OCI-LY7 (cell line): ENCODE measurements at places on chromosomes 16 and 17.
A peak's percentile ranks its signal among the peaks of the same experiment; 100 is the strongest.

GRCh38 chr17:18261146-18261515 lies 669 bp downstream of the MIEF2 start:
- DNase-seq = peak; percentile 19

DNA sequence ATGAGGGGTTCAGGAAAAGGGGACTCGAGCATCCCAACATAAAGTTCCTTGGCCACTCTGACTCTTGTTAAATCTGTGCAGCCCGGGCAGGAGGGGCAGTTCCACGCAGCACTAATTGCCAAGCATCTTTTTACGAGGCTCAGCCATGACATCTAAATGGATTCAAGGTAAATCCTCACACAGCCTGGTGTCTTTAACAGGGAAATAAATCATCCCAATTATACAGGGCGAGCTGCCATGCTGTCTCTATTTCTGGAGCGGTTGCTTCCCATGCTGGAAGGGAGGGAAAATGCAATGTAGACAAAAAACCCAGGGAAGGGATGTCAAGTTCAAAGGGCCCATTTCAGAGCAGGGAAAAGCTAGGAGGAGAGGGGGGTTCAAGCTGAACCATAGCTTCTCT lies 110.0 kb downstream of the GAS7 start:
- DNase-seq = no peak

- DNase-seq = peak; percentile 66
These were observed 18.5 kb downstream of the TOP2A start for GRCh38 chr17:40399185-40399584.

DNA sequence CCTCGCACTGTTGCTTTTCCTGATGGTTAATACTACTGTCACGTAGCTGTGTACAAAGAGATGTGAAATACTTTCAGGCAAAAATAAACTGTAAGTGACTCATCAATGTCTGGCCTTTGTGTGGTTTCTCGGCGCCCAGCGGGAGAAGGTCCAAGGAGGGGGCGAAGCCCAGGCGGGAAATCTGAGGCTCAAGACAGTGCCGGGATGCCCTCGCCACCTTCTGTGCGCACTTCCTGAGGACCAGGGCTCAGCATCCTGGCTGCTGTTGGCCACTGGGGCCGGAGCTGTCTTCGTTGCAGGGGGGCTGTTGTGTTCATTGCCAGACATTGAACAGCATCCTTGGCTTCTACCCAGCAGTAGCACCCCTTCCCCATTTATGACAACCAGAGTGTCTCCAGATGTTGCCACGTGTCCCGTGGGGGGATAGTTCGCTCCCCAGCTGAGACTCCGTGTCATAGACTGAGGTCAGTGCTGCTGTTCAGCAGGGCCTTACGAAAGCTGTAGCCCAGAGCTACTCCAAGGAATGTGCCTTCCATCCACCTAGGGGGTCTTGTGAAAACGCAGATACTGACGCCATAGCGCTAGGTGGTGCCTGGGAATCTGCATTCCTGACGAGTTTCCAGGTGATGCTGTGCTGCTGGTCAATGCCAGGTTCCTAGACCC lies 67.3 kb upstream of the PLCG2 start:
- no peak for DNase-seq

DNA sequence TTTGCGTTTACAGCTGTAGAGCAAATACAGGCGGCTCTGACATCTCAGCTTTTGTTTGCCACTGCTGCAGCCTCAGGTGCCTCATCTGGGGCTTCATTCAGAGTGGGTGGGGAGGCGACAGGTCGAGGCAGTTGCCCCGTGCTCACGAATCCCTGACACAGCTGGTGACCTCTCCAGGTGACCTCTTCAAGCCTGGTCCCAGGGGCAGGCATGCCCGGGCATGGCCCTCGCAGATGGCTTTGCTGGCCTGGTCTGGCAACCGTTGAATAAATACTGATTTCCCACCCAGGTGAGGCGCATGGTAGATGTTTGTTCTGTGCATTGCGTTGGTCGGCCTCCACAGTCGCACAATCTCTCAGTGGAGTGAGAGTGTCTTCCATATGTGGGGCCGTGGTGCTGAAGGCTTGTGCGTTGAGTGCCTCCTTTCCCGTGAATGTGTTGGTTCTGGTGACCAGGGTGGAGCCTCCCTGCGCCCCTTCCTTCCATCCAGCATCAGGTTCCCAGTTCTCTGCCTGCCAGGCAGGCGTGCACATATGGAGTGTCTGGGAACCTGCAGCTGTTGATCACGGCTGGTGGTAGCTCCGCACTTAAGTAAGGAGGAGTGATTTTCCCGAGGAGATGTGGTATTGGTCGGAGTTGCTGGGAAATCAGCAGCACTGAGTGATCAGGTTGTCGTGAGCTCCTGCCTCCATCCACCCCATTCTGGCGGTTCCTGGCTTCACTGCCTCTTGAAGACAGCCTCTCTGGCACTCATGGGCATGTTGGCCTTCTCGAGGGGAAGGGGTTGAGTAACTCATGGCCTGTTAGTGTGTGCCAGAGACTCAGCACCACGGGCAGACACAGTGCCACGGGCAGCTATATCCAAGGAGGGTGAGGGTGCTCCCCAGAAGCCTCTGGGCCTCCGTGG lies 149.7 kb downstream of the RPTOR start:
- DNase-seq = no peak

GRCh38 chr16:1614456-1615102 lies 2.4 kb downstream of the CRAMP1 start:
- DNase-seq = peak; percentile 34

- DNase-seq = no peak
These were observed 609.0 kb downstream of the KCNJ18 start for GRCh38 chr17:22301353-22301745.

GRCh38 chr17:13931111-13931526 lies 138.2 kb upstream of the COX10 start:
- no peak for DNase-seq

DNA sequence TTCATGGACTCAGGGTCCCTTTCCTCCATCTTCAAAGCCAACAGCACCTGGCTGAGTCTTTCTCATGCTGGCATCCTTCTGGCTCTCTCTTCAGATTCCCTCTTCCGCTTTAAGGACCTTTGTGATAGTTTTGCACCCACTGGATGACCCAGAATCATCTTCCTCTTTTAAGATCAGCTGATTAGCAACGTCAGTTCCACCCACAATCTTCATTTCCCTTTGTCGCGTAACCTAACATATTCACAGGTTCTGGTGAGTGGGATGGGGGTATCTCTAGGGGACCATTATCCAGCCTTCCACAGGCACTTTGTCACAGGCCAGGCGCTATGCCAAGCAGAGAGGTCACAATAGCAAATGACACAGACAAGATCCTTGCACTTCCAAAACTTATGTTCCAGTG lies 593.8 kb downstream of the MAF start:
- no peak for DNase-seq

DNA sequence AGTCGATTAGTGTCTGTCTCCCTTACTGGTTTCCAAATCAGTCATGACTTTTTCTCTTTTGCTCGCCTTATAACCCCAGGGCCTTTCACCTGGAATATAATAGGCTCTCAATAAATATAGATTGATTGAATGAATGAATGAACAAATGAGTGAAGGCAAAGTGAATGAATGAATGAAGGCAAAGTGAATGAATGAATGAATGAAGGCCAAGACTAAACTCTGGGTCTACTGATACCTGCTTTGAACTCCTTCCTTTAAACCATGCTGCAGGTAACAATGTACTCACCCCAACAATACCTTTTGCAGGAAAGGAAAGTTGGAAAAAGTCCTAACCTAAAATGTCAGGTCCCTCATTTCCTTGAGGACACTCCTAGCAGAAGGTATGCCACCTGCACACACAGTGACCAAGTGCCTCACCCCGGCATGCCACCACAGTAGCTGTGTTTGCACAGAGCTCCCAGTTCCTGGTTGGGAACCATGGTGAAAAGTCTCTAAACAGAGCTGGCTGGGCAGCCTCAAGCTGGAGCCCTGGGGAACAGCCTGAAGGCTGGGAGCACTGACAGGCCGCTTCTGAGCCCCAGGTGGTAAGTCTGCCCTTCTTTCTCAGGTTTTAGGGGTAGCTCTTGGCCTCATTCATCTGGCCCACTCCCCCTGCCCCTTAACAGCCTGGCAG lies 42.7 kb upstream of the ANKFN1 start:
- DNase-seq = no peak

- DNase-seq = no peak
These were observed at the start of gene KRT31 for GRCh38 chr17:41396996-41397660. TSS of gene KRT31 (minus strand) at chr17:41397608. CDS start at chr17:41397539, 69 bp downstream.

DNA sequence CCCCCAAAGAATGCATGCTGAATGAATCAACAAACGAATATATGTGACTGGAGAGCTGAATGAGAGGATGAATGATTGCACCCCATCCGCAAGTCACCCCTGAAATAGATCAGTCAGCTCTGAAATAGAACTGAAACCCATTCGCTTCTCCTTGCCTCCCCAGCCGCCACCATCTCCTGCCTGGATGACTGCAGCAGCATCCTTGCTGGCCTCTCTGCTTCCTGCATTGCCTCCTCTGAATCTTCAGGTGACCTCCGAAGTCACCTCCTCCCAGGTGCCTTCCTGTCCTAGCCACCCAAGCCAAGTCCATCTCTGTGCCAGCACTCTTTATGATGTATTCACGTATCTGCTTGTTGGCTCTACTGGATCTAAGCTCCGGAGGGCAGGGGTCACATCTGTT lies 288.3 kb downstream of the CPPED1 start:
- no peak for DNase-seq

- no peak for DNase-seq
These were observed 27.6 kb upstream of the DLX3 start for GRCh38 chr17:50022463-50023130.

- peak; percentile 36 for DNase-seq
These were observed 3.0 kb downstream of the SOX15 start for GRCh38 chr17:7586673-7587419.

GRCh38 chr17:22506861-22507260 lies 814.5 kb downstream of the KCNJ18 start:
- DNase-seq = no peak

GRCh38 chr17:45222014-45222288 lies 266 bp downstream of the FMNL1 start:
- no peak for DNase-seq

DNA sequence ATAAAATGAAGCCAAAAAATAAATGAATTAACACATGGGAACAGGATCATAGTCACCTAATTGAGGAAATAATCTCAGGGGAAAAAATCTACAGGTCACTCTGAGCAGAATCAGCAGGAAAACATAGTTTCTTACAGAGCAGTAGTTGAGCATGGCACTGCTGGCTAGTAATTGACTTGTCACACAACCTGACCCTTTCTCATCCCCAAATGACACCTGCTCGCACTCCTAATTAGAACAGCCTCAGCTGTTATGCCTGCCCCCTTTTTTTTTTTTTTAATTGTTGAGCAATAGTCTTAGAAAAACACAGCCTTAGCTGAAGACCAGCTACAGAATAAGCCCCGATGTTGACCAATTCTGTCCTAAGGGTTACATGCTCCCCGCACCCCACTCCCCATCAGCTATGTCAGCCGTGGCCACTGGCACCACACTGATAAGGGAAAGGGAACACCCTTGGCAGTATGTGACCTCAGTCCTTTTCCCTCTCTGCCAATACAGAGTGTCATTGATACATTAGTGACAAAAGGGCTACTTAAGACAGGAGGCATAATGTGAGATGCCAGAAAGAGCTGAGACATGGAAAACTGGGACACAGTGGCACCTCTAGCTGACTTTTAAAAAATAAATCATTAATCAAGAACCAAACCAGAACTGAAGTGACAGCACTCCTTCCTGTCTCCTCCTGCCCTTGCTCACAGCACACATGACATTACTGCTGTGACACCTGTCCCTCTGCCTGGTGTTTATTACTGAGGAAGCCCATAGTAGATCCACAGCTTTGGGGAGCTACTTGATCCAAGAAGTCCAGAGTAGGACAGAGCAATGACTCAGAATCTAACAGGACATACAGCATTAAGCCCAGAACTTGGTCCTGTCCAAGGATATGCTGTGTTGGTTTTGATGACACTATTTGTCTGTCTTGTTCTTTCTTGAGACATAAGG lies 41.7 kb downstream of the WDR59 start:
- DNase-seq = no peak

- DNase-seq = no peak
These were observed 67.1 kb upstream of the NLK start for GRCh38 chr17:27975146-27976011.

DNA sequence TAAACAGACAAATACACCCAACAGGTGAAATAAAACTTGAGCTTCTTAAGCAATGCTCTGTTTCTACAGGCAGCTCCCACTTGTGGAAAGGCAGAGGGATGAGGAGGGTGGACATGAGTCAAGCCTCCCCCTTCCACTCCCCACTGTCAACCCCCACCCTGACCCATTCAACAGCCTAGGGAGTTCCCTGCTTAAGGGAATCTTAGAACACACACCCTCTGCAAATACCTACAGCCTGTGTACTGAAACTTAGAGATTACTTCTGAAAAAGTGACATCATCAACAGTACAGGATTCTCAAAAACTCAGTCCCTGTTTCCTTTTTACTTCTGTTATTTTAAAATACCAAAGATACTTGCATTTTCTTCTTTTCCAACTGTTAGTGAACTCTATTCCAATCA lies 345.4 kb downstream of the SOX9 start:
- no peak for DNase-seq

GRCh38 chr17:62105357-62105756 lies 40.3 kb upstream of the MED13 start:
- no peak for DNase-seq

GRCh38 chr17:74012465-74012864 lies 191.0 kb upstream of the RPL38 start:
- DNase-seq = no peak

DNA sequence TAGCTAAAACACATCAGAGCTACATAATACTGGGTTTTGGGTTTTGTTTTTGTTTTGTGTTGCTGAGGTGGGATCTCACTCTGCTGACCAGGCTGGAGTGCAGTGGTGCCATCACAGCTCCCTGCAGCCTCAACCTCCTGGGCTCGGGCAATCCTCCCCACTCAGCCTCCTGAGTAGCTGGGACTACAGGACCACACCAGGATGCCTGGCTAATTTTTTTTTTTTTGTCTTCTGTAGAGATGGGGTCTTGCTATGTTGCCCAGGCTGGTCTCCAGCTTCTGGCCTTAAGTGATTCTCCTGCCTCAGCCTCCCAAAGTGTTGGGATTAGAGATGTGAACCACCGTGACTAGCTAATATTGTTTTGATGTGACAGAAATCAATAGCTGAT lies 6.2 kb downstream of the MEAK7 start:
- no peak for DNase-seq

- peak; percentile 35 for DNase-seq
These were observed 648.5 kb upstream of the RBFOX1 start for GRCh38 chr16:6684076-6684673.

DNA sequence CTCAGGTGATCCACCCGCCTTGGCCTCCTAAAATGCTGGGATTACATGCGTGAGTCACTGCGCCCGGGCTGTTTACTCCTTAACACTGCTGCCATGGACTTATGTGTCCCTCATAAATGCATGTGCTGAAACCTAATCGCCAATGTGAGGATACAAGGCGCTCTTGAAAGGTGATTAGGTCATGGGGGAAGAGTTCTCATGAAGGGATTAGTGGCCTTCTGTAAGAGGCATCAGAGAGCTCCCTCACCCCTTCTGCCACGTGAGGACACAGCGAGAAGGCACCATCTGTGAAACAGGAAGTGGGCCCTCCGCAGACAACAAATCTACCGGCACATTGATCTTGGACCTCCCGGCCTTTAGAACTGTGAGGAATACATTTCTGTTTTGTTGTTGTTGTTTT lies 19.1 kb downstream of the ITPRIPL2 start:
- DNase-seq = no peak

- DNase-seq = no peak
These were observed 1.3 kb upstream of the TRPV1 start for GRCh38 chr17:3610523-3610922.
